ENCODE measurements at places on chromosomes 6 and 20.

DNA sequence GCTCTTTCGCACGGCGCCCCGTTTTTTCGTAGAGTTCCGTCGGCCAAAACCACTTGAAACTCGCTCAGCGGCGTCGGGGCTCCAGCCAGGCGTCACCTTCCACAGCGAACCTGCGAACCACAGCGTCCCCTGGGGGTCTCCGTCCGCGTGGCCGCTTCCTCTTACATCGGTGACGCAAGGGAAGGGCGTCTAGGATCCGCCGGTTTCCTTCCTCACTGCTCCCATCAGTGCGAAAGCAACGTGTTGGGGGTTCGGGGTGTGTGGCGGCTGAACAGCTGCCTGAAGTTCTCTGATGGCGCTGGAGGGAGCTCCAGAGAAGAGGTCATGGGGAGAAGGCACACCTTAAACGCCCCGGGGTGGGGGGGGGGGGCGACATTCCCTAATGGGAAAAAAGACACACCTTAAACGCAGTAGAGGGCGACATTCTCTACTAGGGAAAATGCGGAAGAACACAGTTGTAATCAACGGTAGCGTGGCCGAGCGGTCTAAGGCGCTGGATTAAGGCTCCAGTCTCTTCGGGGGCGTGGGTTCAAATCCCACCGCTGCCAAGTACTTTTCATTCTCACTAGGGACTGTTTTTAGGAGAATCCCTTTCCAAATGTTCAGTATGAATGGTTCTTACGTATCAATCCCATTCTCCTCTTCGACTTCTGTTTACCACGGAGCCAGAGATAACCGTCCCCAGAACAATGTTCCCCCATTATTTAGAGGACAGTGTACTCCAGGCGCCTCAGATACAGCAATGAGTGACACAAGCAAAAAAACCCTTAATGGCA lies 16.4 kb downstream of the ZNF311 start:
- DNase-seq = no peak

DNA sequence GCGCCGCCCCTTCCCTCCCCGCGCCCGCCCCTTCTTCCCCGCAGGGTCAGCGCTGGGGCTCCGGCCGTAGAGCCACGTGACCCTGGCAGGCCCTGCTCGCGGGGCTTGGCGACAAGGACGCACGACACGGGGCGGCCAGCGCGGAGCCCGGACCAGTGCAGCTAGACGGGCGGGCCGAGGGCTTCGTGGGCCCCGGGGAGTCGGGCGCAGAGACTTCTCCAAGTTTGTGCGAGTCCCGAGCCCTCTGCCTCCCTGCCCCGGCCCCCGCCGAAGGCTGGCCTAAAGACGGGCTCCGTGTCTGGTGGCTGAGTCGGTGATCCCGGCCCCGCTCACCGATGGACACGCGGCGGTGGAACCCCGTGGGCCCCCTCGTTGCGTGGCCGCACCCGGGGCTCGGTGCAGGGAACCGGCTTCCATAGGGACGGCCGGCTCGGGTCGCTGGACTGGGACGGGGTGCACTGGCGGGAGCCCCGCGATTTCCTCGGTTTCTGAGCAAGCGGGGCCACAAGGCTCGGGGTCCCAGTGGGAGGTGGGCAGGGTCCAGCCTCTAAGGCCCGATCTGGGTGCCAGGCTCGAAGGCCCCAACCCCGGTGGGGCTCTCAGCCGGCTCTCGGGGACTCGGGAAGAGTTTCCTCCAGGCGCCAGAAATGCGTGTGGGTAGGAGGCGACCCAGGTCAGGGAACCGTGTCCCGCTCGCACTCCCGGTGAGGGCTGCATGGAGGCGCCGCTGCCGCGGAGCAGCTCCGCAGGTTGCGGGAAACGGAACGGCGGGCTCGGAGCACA lies 452 bp upstream of the GATA5 start:
- peak; percentile 34 for DNase-seq

DNA sequence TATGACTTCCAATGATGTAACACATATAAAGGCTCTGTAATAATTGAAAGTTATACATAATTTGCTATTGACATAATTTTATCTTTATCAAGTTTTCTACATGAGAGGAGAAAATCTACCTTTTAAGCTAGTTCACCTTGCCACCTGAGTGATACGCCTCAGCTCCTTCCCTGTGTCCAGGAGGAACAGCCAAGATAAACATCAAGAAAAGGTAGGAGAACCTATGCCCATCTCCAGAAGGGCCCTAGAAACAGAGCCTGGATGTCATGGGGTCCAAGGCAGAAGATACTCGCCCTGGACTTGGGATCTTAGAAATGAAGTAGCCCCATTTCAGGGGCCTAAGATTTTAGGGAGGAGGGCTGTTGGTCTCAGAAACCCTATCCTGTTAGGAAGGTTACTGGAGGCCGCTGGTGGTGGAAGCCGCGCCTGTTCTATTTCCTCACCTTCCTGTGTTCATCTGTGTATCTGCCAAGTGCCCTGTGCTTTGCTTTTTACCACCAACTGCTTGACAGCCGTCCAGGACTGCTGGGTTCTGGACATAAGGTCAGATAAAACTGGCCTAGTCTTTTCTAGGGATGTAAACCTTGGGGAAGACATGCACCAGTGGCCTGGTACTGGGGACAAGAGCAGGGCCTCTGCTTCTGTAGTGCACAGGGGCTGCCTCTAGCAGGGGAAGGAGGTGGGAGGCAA lies 178.5 kb downstream of the ARID1B start:
- no peak for DNase-seq

GRCh38 chr20:43102394-43102793 lies 87.3 kb downstream of the PTPRT start:
- peak; percentile 26 for DNase-seq

DNA sequence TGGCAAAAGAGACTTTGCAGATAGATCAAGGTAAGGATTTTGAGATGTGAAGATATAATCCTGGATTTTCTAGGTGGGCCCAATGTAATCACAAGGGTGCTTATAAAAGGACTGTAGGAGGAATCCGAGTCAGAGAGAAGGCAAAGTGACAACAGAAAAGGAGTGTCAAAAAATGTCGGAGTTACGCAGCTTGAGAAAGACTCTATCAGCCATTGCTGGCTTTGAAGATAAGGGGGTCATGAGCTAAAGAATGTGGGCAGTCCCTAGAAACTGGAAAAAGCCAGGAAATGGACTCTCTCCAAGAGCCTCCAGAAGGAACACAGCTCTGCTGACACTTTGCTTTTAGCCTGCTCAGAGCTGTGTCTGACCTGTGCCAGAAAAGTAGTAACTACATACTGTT lies 8.7 kb upstream of the RWDD1 start:
- DNase-seq = no peak

DNA sequence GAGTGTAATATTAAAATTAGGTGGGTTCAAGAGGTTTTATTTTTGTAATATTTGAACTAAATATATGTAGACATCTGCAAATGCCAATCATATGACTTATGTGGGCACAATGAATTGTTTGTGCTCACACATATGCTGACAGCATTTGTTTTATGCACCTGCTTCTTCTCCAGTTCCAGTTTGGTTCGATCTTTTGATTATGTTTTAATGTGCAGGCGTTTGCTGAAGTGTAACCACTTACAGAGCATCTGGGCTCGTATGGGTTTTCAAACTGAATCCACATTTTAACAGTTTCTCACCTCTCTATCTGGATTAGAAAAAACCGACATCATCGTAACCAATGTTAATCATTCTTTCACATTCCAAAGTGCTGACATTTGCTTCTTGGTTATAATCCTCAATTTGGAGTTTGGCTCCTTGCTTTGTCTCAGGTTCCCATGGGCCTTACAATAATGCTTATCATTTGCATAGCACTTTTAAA lies 129.1 kb upstream of the SPACA1 start:
- no peak for DNase-seq

DNA sequence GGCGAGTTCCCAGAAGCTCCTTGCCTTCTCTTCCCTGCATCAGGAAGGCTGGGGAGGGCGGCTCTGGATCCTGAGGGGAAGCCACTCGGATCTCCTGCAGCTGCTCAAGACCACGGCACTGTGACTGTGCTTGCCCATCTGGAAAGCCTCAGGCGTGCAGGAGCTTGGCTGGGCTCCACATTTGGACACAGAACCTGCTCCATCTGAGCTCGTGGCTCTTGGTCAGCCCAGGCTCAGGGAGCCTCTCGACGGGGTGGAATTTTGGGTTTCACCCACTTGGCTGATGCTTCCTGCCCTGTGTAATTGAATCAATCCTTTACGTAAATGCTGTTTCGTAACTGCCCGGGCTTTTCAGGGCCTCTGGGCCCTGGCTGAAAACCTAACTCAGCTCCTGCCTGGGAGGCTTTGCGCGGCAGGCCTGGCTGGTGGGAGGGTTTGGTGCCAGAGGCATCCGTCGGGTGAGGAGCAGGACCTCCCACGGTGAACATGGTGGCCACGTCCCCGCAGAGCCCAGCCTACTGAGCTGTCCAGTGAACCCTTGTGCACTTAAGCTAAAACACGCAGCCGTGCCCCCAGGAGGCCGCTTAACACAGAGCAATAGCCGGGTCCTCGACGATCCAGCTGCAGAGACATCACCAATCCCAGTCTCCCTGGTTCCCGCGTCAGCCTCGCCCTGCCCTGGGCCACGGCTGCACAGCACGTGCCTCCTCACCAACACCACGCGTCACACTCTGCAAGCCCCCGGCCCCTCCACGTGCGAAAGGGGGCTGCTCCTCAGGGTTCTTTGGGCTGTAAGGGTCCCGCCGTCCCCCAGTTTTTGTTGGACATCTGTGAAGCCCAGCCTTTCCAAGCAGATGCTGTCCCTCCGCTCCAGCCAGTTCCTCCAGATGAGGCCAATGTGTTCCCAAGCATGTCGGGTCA lies 241.0 kb downstream of the DLL1 start:
- no peak for DNase-seq

- no peak for DNase-seq
These were observed 905 bp downstream of the PPARD start for GRCh38 chr6:35343092-35343834.

GRCh38 chr6:169454204-169454871 lies 200.7 kb upstream of the THBS2 start:
- no peak for DNase-seq

- DNase-seq = peak; percentile 64
These were observed 8.1 kb downstream of the SCRT2 start for GRCh38 chr20:667351-668034.

GRCh38 chr20:61705386-61706258 lies 360.1 kb downstream of the TAF4 start:
- DNase-seq = no peak

GRCh38 chr6:43286980-43287716 lies 10.9 kb upstream of the SLC22A7 start:
- no peak for DNase-seq

DNA sequence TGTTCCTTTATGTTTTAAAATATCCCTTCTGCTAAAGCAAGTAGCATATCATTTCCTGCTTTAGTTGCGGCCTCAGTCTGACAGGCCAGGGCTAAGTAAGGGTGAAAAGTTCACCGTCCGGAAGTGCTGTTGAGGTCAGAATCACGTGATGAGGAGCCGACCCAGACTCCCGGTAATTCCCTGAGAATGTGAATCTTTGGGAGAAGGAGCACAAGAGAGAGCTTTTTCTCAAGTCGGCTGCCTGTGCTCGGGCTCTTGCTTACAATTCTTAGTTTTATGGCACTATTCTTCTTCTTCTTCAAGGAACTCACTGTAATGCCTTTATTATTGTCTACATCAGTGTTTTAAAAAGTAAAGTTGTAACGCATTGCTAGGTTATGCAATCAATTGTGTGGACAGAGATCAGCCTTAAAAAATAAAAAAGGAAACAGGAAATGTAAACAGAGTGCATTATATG lies 309.3 kb downstream of the PRL start:
- peak; percentile 63 for DNase-seq

DNA sequence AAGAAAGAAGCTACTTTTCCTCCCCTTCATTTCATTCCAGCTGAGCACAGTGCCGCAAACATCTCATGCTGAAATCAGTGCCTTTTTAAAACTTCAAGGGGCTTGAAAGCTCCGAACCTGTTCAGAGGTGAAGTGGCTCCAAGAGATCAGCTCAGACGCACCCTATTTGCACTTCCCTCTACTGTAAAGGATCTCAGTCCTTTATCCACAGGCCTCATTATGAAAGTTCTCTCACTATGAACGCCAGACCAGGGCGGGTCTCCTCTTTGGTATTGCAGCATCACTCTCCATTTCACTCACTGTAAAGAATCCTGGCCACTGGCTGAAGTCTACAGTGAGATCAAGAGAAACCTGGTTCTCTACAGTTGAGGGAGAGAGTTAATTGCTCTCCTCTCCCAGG lies 232.7 kb upstream of the POU3F2 start:
- no peak for DNase-seq

DNA sequence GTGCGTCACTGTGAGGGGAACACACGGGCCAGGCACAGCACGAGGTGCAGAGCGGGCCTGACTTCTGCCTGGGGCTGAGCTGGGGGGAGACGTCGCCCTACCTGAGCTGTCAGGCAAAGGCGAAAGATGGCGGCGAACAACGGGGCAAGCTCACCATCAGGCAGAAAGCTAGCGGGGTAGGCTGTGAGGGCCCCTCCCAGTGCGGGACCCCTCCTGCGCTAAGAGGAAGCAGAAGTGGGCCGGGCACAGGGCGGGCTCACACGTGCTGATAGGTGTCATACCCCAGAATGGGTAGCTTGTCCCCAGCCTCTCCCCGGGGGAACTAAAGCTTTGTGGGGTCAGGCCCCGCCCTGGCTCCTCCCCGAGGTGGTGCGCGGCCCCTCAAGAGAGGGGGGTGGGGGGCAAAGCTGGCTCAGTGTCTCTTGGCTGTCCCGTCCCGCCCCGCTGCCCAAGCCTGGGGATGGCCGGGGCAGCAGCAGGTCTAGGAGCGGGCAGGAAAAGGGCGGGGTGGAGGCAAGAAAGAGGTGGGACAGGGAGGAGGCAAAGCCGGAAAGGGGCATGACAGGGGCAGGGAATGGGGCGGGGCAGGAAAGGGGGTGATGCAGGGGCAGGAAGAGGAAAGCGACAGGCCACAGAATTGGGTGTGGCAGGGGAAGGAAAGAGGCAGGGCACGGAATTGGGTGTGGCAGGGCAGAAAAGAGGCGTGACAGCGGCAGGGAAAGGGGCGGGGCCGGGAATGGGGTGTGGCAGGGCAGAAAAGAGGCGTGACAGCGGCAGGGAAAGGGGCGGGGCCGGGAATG lies 14.7 kb downstream of the UCKL1 start:
- DNase-seq = peak; percentile 51

Measured in HEK293T (cell line).